Stomach (tissue), 19 donors: ENCODE measurements at places on chromosomes 16 and 17. TPM values are rescaled to one million over a fixed set of nuclear protein-coding genes. Genes with fewer than 3 reads are reported as not detected.

DNA sequence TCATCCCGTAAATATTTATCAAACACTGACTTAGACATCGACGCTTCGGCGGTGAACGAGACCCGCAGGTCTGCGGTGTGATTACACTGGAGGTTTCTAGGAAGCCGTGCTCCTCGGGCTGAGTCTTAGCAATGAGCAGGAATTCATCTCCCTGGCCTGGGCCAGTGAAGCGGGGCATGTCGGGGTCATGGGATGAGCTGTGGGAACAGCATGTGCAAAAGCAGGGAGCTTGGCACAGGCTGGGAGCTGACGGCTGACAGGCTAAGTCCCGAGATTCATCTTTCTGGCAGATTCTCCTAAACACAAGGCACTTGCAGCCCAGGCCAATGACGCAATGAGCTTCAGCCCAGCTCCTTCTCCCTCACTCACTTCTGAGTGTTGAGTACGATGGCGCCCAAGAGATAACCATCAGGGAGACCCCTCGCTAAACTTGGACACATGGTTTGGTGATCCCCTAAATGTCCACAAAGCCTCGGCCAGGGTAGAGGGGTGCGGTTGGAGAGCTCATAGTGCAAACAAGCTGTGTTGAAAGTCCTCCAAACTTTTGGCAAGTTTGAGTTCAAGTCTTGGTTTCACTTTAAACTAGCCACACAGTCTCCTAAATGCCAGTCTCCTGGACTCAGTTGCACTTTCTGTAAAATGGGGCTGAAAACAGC lies 12.8 kb downstream of the CRISPLD2 start:
- H3K27ac ChIP-seq: peak overlapping the region; percentile 88
- peak overlapping the region; percentile 18 for H3K4me3 ChIP-seq
- no peaks in the 10 kb centered on the region for H3K36me3 ChIP-seq
- H3K4me1 ChIP-seq: peaks cover 89% of the 10 kb centered on the region

DNA sequence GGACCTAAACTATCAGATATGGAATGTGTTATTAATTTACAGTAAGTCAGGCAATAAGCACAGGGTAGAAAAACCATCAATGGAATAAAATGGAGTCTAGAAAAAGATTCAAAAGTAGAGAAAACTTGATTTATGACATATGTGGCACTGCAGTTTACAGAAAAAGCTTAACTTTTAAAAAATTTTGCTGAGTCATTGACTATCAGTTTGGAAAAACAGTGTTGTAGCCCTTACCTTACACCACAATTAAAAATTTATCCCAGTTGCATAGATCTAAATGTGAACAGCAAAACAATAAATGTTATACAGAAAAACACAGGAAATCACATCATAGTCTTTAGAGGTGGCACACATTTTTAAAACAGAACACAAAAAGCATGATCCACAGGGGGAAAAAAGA lies 108.5 kb downstream of the USP22 start:
- H3K27ac ChIP-seq: no peak overlapping the region
- no peaks in the 10 kb centered on the region for H3K27me3 ChIP-seq
- DNase-seq: no peak
- H3K36me3 ChIP-seq: no peaks in the 10 kb centered on the region

DNA sequence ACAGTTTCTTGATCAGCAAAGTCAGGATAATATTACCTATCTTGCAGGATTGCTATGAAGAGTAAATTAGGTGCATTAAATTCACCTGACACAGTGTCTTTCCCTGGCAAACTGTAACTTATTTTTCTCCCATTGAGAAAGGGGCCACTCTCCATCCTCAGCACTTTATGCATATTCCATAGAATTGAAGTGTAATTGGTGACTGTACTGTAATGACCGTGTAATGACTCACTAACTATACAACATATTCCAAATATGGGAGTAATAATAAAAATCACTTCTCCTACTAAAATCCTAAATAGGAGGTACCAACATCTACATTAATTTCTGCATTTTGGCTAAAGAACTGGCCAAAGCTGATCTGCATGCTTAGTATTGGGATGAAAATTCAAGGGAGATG lies 141.9 kb upstream of the NOG start:
- no peak overlapping the region for H3K27ac ChIP-seq
- no peaks in the 10 kb centered on the region for H3K27me3 ChIP-seq
- DNase-seq: no peak

C17orf67 gene
- total RNA-seq: not detected

GRCh38 chr16:11133344-11133943 lies 122.6 kb downstream of the SOCS1 start:
- peak; percentile 90 for DNase-seq
- no peaks in the 10 kb centered on the region for H3K27me3 ChIP-seq
- peak overlapping the region; percentile 81 for H3K27ac ChIP-seq
- H3K4me1 ChIP-seq: peaks cover 79% of the 10 kb centered on the region

- H3K4me1 ChIP-seq: no peaks in the 10 kb centered on the region
- H3K4me3 ChIP-seq: no peak overlapping the region
- H3K36me3 ChIP-seq: no peaks in the 10 kb centered on the region
- no peak overlapping the region for H3K27ac ChIP-seq
- no peak for DNase-seq
Measured at GRCh38 chr17:19705771-19706770, 10.3 kb downstream of the SLC47A2 start.

DNA sequence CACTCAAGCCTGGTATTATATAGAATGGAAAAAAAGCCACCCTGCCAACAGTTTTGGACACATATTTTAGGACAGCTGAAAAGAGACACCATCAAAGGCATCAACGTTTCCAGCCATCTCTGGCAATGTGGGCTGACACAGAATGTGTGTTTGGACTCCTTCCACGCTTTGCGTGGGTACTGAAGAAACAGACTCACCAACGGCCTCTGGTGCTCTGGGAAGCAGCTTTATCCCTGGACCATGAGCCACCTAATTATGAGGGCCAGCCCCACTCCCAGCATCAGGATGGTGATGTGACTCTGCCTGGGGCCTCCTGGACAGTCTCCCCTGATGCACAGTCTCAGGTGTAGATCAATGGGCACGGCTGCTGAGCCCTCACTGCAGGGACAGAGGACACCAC lies 27.9 kb downstream of the CCDC57 start:
- no peak for DNase-seq
- H3K4me3 ChIP-seq: no peak overlapping the region
- no peak overlapping the region for H3K27ac ChIP-seq
- H3K36me3 ChIP-seq: peaks cover 68% of the 10 kb centered on the region

DNA sequence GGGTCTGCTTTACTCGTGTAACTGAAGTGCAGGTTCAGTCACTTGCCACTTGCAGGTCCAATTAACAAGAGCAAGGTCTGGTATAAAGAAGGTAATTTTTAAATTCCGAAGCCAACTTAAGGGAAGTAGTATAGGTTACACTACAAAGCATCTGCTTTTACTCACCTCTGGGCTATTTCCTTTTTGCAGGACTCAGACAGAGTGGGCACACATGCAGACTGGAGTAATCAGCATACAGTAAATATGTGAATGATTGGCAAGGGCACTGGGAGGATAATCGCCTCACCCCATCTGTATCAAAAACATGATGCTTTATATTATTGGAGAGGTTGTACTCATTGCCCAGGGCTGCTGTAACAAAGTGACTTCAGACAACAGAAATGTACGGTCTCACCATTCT lies 160.1 kb upstream of the CDH5 start:
- no peaks in the 10 kb centered on the region for H3K4me1 ChIP-seq
- no peak overlapping the region for H3K4me3 ChIP-seq
- H3K27me3 ChIP-seq: no peaks in the 10 kb centered on the region
- no peaks in the 10 kb centered on the region for H3K36me3 ChIP-seq
- DNase-seq: no peak

DNA sequence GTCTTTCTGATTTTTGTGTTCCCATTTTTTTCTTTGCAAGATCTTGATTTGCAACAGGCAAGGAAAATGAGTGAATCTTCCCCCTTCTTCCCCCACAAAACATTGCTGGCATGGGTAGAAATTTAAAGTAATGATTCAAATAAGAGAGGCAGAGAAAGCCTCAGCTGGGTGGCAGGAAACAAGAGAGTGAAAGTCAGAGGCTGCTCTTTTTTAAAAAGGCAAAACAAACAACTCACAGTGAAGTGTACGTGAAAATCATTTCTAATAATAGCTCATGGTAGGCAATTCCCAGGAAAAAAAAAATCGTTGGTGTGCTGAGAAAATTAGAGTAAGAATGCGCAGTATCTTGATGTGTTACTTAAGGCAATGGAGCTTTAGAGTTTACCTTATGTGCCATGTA lies 229.5 kb downstream of the FTO start:
- no peak overlapping the region for H3K4me3 ChIP-seq
- H3K27me3 ChIP-seq: no peaks in the 10 kb centered on the region
- H3K27ac ChIP-seq: no peak overlapping the region
- DNase-seq: no peak
- peaks cover 3% of the 10 kb centered on the region for H3K36me3 ChIP-seq

DNA sequence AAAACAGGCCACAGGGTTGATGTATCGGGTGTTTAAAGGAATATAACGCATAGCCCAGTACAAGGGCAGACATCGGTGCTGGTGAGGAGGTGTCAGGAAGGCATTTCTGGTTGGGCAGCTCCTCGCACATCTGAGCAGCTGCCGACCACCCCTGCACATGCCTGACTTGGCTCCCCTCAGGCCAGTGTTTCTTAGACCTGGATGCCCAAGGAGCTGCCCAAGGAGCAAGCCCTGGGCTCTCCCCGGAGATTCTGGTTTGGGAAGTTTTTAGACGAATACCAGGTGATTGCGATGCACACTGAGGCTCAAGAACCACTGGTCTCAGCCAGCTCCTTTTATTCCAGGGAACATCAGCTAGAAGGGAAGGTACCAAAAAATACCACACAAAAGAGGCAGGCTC lies 11.6 kb downstream of the WIPI1 start:
- peaks cover 30% of the 10 kb centered on the region for H3K4me1 ChIP-seq
- H3K27me3 ChIP-seq: no peaks in the 10 kb centered on the region
- peaks cover 44% of the 10 kb centered on the region for H3K36me3 ChIP-seq
- H3K4me3 ChIP-seq: no peak overlapping the region

DNA sequence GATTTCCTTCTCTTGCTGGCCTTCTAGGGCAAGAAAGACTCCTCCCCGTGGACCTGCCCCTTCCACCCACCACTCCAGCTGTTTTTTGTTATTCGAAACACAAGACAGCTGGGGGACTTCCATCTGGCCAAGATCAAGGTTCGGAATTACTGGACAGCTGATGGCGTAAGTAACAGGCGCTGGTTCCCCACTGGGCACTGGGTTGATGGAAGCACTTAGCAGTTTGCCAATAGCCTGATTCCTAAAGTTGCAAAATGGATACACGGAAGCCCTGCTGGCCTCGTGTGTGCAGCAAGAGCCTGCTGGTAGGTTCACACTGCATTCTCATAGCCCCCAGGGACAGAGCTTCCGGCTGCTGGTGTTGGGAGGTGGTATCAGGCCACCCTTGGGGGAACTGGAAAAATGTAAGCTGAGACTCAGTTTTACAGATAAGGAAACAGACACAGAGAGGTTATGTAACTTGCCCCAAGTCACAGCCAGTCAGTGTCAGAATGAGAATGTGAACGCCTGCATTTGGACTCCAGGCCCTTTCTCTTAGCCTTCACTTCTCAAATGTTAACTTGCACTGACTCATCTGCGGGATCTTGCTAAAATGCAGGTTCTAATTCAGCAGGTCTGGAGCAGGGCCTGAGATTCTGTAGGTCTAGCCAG lies 171.7 kb downstream of the KATNIP start:
- peak overlapping the region; percentile 82 for H3K27ac ChIP-seq
- peaks cover 46% of the 10 kb centered on the region for H3K4me1 ChIP-seq
- no peak overlapping the region for H3K4me3 ChIP-seq
- no peaks in the 10 kb centered on the region for H3K27me3 ChIP-seq
- peaks cover 24% of the 10 kb centered on the region for H3K36me3 ChIP-seq

MYH2 gene
- total RNA-seq: not detected

MYO15A gene
- total RNA-seq: 0.37 TPM

FAM171A2 gene
- 2.0 TPM for total RNA-seq

GRCh38 chr17:43599835-43600234 lies 53.7 kb upstream of the ETV4 start:
- DNase-seq: no peak
- H3K36me3 ChIP-seq: no peaks in the 10 kb centered on the region
- no peak overlapping the region for H3K4me3 ChIP-seq

DNA sequence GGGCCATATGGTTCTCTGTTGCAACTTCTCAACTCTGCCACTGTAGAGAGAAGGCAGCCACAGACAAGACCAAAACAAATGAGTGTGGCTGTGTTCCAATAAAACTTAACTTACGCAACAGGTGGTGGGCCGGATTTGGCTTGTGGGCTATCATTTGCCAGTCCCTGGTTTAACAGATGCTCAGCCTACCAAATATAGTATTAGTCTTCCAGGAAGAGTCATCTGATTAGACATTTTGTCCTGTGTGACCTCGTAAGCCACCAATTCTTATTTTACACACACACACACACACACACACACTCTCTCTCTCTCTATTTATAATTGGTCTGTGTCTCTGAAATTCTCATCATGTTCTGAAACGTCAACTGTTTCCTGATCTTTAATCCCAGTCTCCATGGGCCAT lies 245.9 kb downstream of the XYLT1 start:
- peaks cover 6% of the 10 kb centered on the region for H3K4me1 ChIP-seq
- H3K27ac ChIP-seq: peak overlapping the region; percentile 61
- DNase-seq: peak; percentile 66
- H3K27me3 ChIP-seq: no peaks in the 10 kb centered on the region
- no peaks in the 10 kb centered on the region for H3K36me3 ChIP-seq

FOXN1 gene
- total RNA-seq: 9.3 TPM

HIC1 gene
- total RNA-seq: 8.4 TPM

- peaks cover 53% of the 10 kb centered on the region for H3K36me3 ChIP-seq
- no peak for DNase-seq
- H3K4me3 ChIP-seq: no peak overlapping the region
Measured at GRCh38 chr17:1726626-1727257, 2.2 kb downstream of the WDR81 start.

GRCh38 chr17:20784100-20784665 lies 204.7 kb downstream of the CDRT15L2 start:
- H3K4me1 ChIP-seq: no peaks in the 10 kb centered on the region
- peaks cover 15% of the 10 kb centered on the region for H3K27me3 ChIP-seq
- H3K36me3 ChIP-seq: no peaks in the 10 kb centered on the region
- H3K4me3 ChIP-seq: no peak overlapping the region

DNA sequence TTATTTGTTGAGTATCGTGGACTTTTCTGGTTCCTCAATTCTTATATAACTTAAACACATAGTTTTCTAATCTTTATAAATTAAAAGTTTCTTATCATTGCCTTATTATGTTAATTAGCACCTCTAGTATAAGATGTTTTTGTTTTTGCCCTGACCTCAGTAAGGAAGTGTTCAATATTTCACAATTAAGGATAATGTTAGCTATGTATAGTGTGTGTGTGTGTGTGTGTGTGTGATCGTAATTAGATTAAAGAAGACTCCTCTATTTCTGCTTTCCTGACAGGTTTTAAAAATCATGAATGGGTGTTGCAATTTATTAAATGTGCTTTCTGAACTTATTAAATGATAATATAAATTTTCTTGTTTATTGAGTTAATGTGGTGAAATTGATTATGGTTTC lies 12.0 kb downstream of the IL21R start:
- DNase-seq: no peak
- no peak overlapping the region for H3K27ac ChIP-seq
- no peaks in the 10 kb centered on the region for H3K27me3 ChIP-seq
- no peak overlapping the region for H3K4me3 ChIP-seq

- DNase-seq: peak; percentile 15
- no peak overlapping the region for H3K4me3 ChIP-seq
- H3K4me1 ChIP-seq: no peaks in the 10 kb centered on the region
- peaks cover 26% of the 10 kb centered on the region for H3K27me3 ChIP-seq
- H3K27ac ChIP-seq: no peak overlapping the region
- H3K36me3 ChIP-seq: no peaks in the 10 kb centered on the region
Measured at GRCh38 chr16:50881331-50881830, 139.5 kb downstream of the CYLD start.

GRCh38 chr17:62705156-62705777 lies 77.8 kb downstream of the MRC2 start:
- DNase-seq: peak; percentile 34
- peaks cover 31% of the 10 kb centered on the region for H3K4me1 ChIP-seq
- peaks cover 8% of the 10 kb centered on the region for H3K27me3 ChIP-seq
- peak overlapping the region; percentile 71 for H3K4me3 ChIP-seq
- H3K36me3 ChIP-seq: no peaks in the 10 kb centered on the region
